ENCODE measurements at places on chromosomes 4 and X. TPM values are rescaled to one million over a fixed set of nuclear protein-coding genes. Genes with fewer than 3 reads are reported as not detected.

Gene MAGEC2
- 4.9 TPM for polyA plus RNA-seq

Gene CLNK
- not detected for polyA plus RNA-seq

Gene PASD1
- not detected for polyA plus RNA-seq

Gene HSFX4
- polyA plus RNA-seq = not detected

Gene KCND1
- 1.6 TPM for polyA plus RNA-seq

Gene PRRG3
- polyA plus RNA-seq = 5.0 TPM

Gene TBC1D9
- 9.5 TPM for polyA plus RNA-seq

Gene BEX1
- 395 TPM for polyA plus RNA-seq

Gene PDGFRA
- 4.7 TPM for polyA plus RNA-seq

Gene PF4V1
- not detected for polyA plus RNA-seq

Gene RHOXF1
- not detected for polyA plus RNA-seq

Gene HNRNPH2
- polyA plus RNA-seq = 55.2 TPM

Gene RWDD4
- 6.2 TPM for polyA plus RNA-seq

Gene SPIN3
- 5.9 TPM for polyA plus RNA-seq

Gene PABPC1L2A
- 2.7 TPM for polyA plus RNA-seq

Gene XKRX
- polyA plus RNA-seq = not detected

Gene PRRG1
- polyA plus RNA-seq = 11.5 TPM

Gene NALF2
- 4.8 TPM for polyA plus RNA-seq

Gene DACH2
- polyA plus RNA-seq = 1.5 TPM

Gene TLR2
- 0.68 TPM for polyA plus RNA-seq

Gene MAGEC1
- polyA plus RNA-seq = 0.10 TPM

Gene ACE2
- polyA plus RNA-seq = not detected

Gene MAGED2
- 286 TPM for polyA plus RNA-seq

Gene GPRASP1
- 14.6 TPM for polyA plus RNA-seq

Gene SLC10A7
- 1.8 TPM for polyA plus RNA-seq

Gene CAPN6
- polyA plus RNA-seq = not detected

Gene IGSF1
- polyA plus RNA-seq = 3.0 TPM

Gene TACC3
- 85.1 TPM for polyA plus RNA-seq

Gene TKTL2
- not detected for polyA plus RNA-seq

Gene REPS2
- polyA plus RNA-seq = 7.7 TPM

Gene SMARCA5
- polyA plus RNA-seq = 11.5 TPM

Gene RADX
- 0.95 TPM for polyA plus RNA-seq

Gene ADH5
- polyA plus RNA-seq = 73.7 TPM

Gene SERTM2
- not detected for polyA plus RNA-seq

Gene KLHL4
- 2.1 TPM for polyA plus RNA-seq

Gene SPANXN3
- not detected for polyA plus RNA-seq

Gene EPGN
- not detected for polyA plus RNA-seq

Gene C1GALT1C1
- polyA plus RNA-seq = 10.1 TPM

Gene CXorf51B
- not detected for polyA plus RNA-seq

Gene PAGE4
- polyA plus RNA-seq = not detected

Gene PNMA6F
- polyA plus RNA-seq = 1.1 TPM

Gene HOPX
- 40.9 TPM for polyA plus RNA-seq

Gene ZCCHC18
- 4.3 TPM for polyA plus RNA-seq

Gene EIF4E
- polyA plus RNA-seq = 31.7 TPM

Gene MAD2L1
- 11.4 TPM for polyA plus RNA-seq

Gene TMPRSS11F
- not detected for polyA plus RNA-seq

Gene RTL5
- polyA plus RNA-seq = 38.0 TPM

Gene RNF128
- polyA plus RNA-seq = 0.51 TPM

Gene C4orf51
- not detected for polyA plus RNA-seq

Gene HTRA3
- 1.6 TPM for polyA plus RNA-seq

Gene TIGD4
- polyA plus RNA-seq = not detected

Gene POF1B
- polyA plus RNA-seq = not detected

Gene IL2RG
- 1.6 TPM for polyA plus RNA-seq

Gene TMEM271
- polyA plus RNA-seq = 2.1 TPM

Gene TMSB15A
- polyA plus RNA-seq = 149 TPM

Gene HTR2C
- 0.07 TPM for polyA plus RNA-seq

Gene DMP1
- polyA plus RNA-seq = not detected

Gene FATE1
- 0.75 TPM for polyA plus RNA-seq

Data from brain (organoid and tissue), 16 donors.